Foreskin keratinocyte (primary cell): ENCODE measurements at places on chromosomes 4 and X.
A peak's percentile ranks its signal among the peaks of the same experiment; 100 is the strongest.

DNA sequence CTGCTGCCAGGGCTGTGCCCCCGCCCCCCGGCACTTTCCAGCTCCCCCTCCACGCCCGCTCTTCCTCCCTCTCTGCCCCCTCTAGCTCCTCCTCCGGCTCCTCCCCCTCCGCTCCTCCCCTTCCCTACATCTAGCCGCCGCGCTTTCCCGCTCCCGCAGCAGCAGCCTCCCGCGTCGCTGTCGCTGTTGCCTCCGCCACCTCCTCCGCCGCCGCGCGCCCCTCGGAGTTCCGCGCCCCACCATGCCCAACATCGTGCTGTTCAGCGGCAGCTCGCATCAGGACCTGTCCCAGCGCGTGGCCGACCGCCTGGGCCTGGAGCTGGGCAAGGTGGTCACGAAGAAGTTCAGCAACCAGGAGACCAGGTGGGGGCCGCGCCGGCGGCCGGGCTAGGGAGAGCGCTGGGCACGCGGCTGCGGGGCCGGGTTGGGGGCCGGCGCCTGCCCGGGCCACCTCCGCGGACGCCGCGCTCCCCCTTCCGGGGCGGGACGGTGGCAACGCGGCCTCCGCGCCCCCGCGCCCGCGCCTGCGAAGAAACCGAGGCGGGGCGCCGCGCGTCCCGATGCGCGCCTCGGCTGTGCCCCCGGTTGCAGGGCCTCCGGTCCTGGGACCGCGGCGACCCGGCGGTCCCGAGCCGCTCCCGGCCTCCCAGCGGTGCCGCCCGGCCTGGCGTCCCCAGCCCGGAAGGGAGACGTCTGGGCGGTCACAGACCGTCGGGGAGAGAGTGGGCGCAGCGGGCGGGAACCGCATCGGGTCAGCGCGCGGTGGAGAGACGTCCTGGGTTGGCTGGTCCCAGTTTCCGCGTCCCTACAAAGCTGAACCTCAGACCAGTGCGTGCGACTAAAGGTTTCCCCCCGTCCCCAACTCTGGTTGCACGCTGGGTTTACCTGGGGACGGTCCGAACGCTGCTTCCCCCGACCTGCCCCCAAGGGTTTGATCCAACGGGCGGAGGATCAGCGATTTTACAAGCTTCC is at the start of gene PRPS2:
PRPS2 (plus strand) TSS at position 156 of the 972 bp plus-strand sequence; CDS start at position 242, 86 bp downstream.
- DNase-seq, result peak; percentile 25

- DNase-seq, result no peak
Measured at GRCh38 chrX:53312946-53313727, 31.8 kb upstream of the IQSEC2 start.

GRCh38 chr4:140427919-140428471 is 547 bp upstream of the CLGN start:
- no peak for DNase-seq

DNA sequence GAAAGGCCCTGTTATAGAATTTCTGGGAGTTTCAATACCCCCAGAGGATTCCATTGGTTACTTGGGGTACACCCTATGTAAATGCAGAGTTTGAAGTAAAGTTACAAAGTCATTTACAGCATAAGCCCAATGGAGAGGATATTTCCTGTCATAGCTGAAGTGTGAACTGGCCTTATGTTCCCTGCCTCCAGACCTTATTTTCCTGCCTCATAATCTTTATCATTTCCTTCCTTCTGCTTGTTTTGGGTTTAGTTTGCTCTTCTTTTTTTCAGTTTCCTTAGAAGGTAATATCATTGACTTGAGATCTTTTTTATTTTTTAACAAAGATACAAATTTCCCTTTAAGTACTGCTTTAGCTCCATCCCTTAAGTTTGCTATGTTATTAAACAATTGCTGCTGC is 85.4 kb downstream of the PPEF1 start:
- no peak for DNase-seq
